ENCODE measurements at places on chromosomes 3 and 15. TPM values are rescaled to one million over a fixed set of nuclear protein-coding genes. Genes with fewer than 3 reads are reported as not detected.

DNA sequence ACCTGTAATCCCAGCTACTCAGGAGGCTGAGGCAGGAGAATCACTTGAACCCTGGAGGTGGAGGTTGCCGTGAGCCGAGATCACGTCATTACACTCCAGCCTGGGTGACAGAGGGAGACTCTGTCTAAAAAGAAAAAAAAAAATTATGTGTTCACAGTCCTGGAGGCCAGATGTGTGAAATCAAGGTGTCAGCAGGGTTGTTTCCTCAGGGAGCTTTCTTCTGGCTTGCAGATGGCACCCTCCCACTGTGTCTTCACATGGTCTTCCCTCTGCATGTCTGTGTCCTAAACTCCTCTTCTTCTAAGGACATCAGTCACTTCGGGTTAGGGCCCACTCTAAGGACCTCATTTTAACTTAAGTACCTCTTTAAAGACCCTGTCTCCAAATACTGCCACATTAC is 56.1 kb upstream of the UBE2E1 start:
- DNase-seq: no peak

DNA sequence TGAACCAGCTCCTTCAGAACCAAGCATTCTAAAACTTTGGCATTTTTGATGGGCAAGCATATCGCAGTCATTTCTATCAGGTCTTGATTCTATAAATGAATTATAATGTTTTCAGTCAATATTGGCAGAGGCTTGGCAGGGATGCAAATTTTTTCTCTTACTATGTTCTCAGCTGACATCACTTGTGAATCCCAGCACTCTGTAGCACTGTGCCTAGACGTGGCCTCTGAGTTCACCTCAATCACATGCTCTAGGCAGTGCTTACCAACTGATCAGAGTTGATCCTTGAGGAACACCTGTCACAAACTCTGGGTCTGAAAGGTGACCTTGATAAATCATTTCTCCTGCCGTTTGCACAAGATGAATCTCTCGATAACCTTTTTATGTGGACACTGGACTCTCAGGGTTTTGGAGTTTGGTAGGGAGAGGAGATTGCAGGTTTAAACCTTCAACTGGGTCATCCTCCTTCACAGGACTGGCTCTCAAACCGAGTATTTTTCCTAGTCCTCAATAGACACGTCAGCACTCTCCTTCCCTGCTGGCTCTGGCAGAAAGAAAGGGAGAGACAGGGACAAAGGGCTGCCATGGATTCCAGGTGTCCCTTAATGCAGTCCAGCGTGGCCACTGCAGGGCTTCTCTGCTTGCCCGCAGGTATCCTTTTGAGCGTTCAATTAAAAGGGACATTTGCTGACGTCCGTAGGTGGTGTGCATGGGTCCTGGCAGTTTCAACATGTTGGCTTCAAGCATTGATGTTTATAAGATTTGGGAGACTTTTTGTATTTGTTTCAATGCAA is 222.3 kb upstream of the CMC1 start:
- no peak for DNase-seq

GRCh38 chr3:105518203-105518602 is 151.5 kb downstream of the ALCAM start:
- DNase-seq: no peak

- no peak for DNase-seq
These were observed 499.0 kb downstream of the PYDC2 start for GRCh38 chr3:191959876-191960413.

DNA sequence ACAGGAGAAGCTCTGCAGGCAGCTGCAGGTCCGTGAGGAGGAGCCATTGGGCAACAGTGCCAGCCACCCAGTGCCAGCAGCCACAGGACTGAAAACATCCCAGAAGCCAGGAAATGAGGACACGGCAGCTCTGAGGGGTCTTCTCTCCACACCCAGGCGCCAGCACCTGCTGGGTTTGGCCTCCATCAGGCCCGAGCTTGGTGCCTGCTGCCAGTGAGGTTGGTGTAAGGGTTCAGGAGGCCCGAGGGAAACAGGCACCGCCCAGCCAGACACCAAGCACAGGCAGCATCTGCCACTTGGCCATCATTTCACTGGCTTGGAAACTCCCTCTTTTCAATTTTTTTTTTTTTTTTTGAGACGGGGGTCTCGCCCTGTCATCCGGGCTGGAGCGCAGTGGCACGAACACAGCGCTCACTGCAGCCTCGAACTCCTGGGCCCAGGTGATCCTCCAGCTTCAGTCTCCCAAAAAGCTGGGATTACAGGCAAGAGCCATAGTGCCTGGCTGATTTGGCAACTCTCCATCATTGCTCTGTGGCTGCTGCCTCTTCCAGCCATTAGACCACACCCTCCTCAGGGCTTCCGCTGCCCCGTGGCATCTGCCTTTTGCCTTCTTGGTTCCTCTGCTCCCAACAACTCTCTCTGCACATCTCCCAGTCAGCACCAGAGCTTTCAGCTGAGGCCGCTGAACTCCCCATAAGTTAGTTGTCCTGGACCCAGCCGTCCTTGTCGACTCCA is 1.5 kb upstream of the ITIH3 start:
- DNase-seq: no peak

GRCh38 chr15:90240856-90241255 is 6.8 kb downstream of the GDPGP1 start:
- DNase-seq: no peak

- DNase-seq: no peak
These were observed 6.4 kb downstream of the HES1 start for GRCh38 chr3:194142156-194142910.

DNA sequence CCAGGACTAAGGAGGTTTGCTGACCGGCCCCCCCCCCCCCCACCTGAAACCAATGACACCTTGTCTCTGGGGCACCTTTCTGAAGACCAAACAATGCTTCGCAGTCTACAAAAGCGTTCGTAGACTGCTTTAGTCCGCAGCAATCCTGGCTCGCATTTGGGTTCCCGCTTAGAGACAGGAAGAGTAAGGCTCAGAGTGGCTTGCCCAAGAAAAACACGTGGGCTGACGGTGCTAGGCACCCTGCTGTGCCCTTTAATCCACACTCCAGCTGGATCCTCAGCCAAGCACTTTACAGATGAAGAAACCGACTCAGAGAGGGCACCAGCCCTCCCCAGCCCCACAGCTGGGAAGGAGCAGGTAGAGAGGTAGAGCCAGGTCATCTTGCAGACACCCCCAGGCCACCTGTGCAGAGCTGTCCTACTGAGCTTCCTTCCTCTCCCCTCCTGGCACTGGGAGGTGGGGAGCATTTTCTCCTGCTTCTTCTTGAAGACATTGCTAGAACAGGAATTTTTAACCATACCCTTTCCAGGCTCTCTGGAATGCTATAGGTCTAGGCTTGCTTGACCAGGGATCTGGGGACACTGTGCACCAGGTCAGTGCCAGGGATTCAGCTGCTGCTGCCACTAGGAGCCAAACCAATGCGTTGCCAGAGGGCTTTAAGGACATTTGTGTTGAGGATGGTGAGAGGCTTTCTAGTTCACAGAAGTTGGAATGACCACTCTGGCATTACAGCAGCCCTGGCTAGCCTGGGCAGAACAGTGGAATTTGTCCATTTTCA is 1.0 kb upstream of the KLF15 start:
- DNase-seq: no peak

DNA sequence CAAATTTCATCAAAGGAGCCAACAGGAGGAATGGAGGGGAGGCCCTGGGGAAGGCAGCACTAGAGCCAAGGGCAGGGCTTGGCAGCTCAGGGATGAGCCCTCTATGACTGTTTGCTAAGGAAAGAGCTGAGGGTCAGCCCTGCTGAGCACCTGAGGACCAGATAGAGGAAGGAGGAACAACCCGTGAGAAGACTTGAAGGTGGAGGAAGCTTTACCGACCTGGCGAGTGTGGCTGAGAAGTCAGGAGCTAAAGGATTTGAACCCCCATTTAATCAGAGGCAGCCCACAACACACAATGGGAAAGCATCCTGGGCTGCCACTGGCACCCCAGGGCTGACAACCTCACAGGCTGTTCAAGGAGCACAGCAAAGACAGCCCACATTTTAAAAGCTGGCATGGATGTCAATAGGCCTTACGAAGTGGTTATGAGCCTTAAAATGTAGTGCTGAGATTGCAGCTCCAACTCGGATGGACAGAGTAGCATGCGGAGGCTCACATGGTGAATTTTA is 20.7 kb upstream of the LRRC2 start:
- DNase-seq: no peak

- no peak for DNase-seq
These were observed 1.8 kb upstream of the HAPLN3 start for GRCh38 chr15:88897142-88897455.

- no peak for DNase-seq
These were observed 1.8 kb downstream of the PRR23E start for GRCh38 chr3:127194601-127195187.

DNA sequence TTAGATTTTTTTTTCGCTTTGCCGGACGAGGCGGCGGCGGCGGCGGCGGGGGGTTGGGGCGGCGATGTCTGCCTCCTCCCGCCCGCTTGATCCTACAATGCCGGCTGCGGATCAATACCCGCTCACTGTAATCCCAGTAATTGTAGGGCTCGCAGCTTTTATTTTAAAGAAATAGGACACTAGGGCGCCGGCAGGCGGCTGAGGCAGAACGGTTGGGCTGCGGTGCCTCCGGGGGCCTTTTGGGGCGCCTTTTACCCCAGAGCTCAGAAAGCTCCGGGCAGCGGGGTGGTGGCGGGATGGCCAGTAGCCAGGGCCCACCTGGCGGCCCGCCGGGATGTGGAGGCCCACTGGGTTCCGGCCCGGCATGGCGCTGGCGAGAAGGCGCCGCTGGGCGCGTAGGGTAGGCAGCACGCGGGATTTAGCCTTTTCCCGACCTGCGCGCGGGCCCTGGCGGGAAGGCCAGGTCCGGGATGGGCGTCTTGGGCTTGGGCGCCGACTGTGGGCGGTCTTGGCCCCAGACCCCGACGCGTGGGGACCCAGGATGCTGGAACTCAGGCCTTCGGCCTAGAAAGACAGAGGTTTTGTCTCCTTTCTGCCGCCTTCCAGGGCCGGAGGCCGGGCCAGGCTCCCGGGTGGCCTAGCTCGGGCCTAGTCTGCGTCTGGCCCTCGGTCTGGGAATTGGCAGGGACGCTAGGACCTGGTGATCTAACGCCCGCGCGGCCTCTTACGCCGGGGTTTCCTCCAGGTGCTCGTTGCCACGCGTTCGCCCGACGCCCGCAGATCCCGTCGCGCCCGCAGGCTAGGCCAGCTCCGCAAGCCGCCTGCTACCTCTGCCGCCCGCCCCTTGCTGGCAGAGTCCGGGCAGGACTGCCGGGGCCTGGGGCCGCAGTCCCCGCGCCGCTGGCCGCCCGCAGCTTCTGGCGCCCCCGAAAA is 15.5 kb upstream of the ONECUT1 start:
- DNase-seq: no peak

DNA sequence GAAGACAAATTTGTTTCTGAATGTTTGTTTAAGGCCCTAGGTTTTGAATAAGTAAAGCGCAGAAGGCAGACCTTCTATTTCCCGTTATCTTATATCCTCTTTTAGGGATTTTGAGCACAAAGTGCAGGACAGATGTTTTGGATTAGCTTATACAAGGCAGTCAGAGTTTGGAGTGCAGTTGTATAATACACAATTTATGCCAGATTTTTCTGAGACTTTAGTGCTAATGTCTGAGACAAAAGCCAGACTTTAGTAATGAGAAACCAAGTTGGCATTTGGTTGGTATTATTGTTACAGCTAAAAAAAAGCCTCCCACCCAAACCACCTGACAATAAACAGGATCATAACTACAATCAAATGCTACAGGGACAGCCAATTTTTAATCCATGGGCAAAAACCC is 309.9 kb upstream of the SATB1 start:
- no peak for DNase-seq

DNA sequence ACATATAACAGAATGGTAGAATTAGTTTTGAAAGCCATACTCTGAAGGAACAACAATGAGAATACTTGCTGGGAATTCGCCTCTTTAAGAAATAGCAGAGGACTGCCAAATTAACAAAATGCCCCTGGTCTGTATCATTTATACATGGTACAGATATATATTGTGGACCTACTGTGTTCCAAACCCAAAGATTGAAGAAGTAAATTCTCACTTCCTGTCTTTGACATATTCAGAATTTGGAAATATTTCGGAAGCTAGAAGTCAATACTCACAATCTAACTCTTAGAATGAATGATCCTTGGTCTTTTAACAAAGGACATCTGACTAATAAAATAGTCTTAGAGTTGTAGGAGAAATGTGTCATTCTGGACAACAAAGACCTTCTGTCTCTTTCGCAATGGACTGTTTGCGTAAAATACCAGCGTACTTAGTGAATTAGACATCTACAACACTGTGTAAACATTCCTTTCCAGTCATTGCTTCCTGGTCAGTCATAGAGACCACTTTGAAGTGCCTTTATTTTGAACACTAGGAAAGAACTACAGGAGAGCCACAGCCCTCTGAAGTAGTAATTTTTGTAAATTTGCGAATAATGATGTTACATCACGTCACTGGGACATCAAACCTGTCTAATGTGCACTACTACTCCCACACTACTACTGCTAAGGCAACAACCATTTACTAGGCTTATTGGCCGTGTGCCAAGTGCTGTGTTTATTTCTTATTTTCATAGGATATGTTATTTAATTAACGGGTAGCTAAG is 68.0 kb downstream of the CHL1 start:
- no peak for DNase-seq

DNA sequence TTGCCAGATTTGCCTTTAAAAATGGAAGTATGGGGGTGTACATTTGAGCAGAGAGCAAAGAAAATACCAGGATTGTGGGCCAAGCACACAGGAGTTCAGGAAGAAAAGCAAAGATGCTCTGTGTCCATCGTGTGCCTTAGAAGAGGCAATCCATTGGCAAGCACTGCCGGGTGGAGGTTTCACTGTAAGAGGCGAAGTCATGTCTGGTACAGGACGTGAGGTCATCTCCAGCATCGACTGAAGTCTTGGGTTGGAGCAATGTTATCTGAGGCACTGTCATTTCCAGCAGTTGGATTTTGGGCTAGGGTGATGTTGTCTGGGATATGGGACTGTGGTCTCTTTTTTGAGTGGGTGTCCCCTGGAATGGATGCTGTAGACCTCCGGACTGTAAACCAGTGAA is 4.8 kb upstream of the RGMA start:
- DNase-seq: no peak

DNA sequence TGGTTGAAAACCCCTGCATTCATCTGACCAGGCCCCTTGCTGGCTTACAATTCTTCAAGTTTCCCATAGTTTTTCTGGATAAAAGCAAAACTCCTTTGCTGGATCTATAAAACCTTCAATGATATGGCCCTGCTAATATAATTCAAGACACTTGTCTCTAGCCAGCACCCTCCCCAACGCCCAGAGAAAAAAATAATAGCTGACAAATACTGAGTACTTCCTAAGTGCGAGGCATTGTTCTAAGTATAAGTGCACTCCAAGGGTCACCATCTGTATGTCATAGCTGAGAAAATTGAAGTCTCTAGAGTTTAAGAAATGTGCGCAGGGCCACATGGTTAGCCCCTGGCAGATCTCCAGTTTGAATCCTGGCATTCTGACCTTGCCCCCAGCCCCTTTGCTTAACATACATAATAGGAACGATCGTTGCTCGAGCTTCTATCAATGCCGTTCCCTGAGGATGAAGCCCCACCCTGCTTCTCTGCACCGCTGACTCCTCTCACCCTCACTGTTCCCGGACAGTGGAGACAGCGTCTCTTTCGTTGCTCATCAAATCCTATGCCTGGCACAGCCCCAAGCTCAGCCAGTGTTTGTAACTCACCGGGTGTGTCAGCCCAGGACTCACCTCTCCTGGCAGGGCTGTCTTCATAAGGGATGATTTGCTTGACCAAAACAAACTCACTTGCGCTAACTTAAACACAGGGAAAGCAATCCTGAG is 377.1 kb upstream of the PROK2 start:
- DNase-seq: no peak

- no peak for DNase-seq
These were observed 75.4 kb downstream of the PRICKLE2 start for GRCh38 chr3:64149886-64150285.

The ADAMTS9 gene
- total RNA-seq: not detected

The CPLX3 gene
- total RNA-seq: 1.5 TPM

The LRRC49 gene
- not detected for total RNA-seq

The PRSS50 gene
- not detected for total RNA-seq

The TMC3 gene
- total RNA-seq: not detected

The CHDH gene
- total RNA-seq: 1.4 TPM
